Activated naive CD4-positive, alpha-beta T cell treated with anti-CD3 and anti-CD28 coated beads for 36 hours (primary cell): ENCODE measurements at places on chromosomes 11 and 22. TPM values are rescaled to one million over a fixed set of nuclear protein-coding genes. Genes with fewer than 3 reads are reported as not detected.

DNA sequence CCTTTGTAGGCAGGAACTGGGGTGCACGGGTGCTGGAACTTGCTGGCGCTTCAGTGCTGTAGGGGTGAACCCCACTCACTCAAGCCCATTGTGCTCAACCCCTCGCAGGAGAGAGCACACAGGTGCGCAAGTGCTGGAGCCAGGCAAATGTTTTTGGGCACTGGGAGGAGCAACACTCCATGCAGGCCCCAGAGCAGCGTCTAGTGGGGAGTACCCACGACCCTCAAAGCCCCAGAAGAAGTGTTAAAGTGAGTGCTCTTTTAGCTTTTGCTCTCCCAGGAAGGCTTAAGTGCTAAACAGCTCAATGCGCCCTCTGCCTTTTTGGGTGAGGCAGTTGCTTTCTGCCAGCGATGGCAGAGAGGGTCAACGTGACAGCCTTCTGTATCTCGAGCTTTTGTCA lies 282.2 kb upstream of the ARHGAP42 start:
- no peak for DNase-seq

DNA sequence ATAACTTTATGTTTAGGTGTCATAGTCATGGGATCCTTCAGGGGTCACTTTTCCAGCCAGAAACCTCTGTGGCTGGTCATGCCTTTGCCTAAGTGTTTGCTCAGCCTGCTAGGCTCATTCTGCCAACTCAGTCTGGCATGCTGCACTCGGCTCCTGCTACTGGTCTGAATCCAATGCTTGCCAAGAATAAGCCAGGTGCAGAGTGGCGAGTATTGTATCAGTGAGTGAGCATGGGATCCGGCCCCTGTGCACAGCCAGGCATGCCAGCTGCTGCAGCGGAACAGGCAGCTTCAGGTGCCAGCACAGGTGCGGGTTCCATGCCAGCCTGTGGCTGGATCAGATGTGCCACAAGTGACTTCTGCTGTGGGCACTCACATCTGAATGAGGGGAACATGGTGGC lies 1269.3 kb upstream of the CNTN5 start:
- no peak for DNase-seq

GRCh38 chr22:23709107-23709506 lies 18.3 kb downstream of the RGL4 start:
- DNase-seq: no peak

DNA sequence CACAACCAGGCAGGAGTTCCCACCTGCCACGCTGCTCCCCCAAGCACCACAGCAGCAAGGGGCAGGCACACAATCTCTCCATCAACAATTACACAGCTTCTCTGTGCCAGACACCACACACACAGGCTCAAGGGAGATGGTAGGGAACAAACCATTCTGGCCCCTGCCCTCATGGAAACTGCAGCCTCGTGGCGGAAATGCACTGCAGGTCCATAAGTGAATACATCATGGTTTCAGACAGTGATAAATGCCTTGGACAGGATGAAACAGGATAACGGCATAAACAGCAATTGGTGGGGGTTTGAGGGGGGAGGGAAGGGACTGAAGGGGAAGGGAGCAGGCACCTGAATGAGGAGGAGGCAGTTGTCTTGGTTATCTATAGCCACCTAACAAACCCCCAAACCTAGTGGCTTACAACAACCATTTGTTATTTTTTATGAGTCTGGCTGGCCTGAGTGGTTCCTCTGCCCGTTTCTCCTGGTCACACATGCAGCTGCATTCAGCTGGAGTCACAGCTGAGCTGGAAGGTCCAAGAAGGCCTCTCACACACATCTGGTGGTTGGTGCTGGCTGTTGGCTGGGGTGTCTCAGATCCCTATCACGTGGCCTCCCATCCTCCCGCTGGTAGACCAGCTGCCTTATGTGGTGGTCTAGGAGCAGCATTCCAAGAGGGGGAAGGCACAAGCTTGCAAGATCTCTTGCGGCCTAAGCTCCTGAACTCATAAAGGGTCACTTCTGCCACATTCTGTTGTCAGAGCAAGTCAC lies 15.0 kb upstream of the YWHAH start:
- no peak for DNase-seq

Gene OR52A1
- total RNA-seq: not detected

Gene FGF4
- total RNA-seq: not detected

Gene ZNF70
- 0.79 TPM for total RNA-seq
